ENCODE measurements at places on chromosomes 13 and 19.

DNA sequence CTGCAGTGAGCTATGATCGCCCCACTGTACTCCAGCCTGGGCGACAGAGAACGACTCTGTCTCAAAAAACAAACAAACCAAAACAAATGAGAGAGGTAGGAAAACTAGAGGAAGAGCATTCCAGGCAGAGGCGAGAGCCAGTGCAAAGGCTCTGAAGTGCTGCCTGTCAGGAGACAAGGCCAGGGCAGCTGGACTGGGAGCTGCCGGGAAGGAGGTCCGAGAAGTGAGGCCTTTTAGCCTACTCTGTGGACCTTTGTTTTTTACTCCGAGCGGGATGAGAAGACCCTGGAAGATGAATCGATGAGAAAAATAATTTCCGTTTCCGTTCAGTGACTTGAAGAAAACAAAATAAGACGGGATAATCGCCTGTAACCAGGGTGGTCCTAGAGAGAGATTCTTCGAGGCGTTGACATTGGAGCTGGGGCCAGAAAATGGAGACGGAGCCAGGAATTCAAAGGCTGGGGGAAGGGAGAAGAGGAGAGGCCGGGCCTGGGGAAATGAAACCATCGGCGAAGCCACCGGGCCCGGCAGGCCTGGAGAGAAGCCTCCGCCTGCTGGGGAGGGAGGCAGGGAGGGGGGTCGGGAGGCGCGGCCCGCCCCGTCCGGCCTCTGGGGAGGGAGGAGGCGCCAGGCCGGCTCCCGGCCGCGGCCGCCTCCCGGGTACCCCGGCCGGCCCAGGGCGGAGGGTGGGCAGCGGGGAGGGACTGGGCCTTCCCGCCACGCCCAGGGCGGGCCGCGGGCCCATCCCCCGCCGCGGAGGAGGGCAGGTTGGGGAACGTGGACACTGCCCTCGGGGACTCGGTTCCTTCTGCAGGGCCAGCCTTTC, 7.8 kb upstream of the SERTAD1 start:
- DNase-seq: peak; percentile 98

DNA sequence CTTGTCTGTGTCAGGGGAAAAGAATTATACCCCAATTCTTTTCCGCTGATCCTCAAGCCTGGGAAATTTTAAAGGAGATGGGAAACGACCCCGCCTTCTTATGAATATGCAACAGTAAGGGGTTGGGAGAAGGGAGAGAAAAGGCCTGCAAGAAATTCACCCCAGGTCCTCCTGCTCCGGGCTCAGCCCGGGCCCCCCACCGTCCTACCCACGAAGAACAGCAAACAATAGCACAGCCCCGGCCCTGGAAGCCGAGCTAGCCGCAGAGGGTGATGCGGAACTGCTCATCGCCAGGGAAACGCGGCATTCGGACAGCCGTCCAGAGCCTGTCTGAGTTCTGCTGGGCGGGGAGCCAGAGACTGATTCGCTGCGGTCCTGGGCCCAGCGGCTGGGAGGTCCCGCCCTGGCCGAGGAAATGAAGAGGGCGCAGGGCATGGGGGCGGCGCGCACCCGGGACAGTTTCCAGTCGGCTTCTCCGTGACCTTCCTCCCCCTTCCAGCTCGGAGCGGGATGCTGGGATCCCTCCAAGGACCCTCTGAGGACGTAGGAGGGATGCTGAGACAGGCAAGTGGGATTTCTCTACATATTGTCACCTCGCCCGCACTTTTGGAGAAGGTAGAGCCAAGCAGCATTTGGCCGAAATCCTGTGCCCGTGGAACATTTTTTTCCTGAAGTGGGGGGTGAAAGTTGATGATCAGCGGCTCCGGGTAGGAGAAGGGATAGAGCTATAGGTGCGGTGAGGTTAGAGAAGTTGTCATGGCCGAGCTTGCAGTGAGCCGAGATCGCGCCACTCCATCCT, 82.3 kb upstream of the C1QTNF9B start:
- peak; percentile 88 for DNase-seq

GRCh38 chr13:30569901-30570576, 47.7 kb upstream of the USPL1 start:
- DNase-seq: no peak

GRCh38 chr19:47682939-47683338, 30.3 kb upstream of the EHD2 start:
- DNase-seq: no peak

All from DMS53 (cell line).